SHP77 treated with DMSO at 0.1 percent for 48 hours (cell line): ENCODE measurements at places on chromosomes 3 and 15.

DNA sequence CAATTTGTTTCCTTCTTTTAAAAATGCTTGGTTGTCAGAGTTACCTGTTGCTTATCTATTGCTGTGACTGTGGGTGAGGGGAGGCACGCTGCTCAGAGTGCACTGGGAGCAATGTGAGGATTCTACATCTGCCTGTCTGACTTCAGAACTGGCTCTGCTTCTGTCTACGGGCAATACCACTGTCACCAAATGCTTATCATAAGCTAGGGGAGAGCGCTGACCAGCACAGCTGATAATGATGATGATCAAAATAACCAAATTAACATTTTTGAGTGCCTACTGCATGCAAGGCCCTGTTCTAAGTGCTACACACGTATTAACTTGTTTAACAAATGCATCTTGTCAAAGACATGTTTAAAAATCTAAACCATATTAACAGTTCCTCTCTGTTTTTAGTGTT is 79.2 kb upstream of the TPRG1 start:
- no peak for DNase-seq

DNA sequence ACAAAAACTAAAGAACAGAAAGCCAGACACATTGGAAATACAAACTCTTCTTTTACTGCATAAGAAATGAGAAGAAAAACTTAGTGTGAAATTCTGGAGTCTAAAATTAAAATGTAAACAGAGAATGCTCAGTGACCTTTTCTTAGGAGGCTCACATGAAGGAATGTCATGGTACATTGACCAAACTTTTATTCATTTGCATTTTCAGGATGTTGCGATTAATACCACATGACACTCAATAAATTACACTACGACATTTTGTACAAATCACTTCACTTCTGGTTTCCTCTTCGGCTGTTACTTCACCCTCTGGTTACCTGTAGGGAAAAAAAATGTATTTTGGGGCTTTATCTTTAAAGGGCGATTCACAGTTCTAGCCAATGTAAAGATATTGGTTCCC is 56.4 kb upstream of the ACTC1 start:
- no peak for DNase-seq

GRCh38 chr3:101970905-101971304 is 121.6 kb downstream of the NFKBIZ start:
- no peak for DNase-seq

- DNase-seq, result peak; percentile 12
Observed at GRCh38 chr3:188174317-188175044, 20.5 kb downstream of the LPP start.

GRCh38 chr15:100245487-100245820 is 96.3 kb downstream of the ADAMTS17 start:
- DNase-seq, result no peak

DNA sequence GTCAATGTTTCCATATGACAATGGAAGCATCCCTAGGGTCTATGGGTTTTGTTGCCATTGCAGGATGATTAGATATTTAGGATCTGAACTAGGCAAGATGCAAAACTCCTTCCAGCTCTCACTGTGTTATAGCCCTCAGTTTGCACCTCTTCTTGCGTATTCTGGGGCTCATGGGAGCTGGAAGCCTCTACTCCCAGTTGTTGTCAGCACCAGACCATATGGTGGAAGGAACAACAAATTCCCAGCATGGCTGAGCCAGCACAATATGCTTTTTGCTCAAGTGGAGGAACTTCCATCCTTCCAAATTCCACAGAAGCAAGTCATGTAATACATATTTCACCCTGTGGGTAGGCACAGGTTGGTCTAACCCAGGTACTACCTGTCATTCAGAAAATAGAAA is 18.5 kb upstream of the CTXND1 start:
- DNase-seq, result no peak

DNA sequence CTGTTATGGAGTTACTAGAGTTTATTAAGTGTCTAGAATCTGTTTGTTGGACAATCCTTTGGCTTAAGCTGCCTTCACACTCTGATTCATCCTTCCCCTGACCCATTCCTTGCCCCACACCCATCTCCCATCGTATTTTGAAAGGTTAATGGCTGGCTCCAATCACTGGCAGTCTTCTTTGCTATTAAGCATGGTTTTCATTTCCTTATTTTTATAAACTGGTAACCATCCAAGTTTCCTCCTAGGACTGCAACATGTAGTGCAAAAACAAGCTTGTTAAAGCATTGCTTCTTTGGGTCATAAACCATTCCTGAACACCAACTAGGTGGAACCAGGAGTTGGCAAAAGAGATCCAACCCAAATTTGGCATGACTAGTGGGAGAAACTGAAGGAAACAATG is 148.4 kb downstream of the DTWD1 start:
- no peak for DNase-seq

GRCh38 chr3:149277331-149277813 is 55.7 kb upstream of the CP start:
- peak; percentile 32 for DNase-seq

DNA sequence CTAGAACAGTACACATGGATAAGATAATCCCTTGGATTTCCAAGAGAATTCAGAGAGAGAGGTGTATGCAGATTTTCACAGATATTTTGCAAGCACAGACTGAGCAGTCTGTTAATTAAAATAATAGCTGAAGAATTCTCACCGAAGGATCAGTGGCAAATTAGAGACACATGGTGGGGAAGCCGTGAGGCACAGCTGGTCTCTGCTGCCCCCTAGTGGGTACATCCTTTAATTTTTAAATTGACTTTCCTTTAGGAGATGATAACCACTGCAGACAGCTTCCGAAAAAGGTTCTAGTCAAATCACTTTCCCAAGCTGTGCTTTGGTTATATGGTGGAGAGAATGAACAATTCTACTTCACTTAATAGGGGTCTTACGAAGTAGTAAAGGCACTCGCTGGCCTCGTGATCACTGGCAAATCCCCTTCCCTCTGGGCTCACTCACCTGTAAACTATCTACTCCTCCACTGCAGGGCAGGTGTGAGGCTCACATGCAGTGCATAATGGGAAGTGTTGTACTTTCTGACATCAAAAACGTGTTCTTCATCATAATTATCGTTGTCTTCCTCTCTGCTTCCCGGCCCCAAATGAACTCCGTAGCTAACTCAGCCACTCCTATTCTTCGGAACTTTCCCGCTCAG is 19.5 kb downstream of the MESD start:
- peak; percentile 12 for DNase-seq

DNA sequence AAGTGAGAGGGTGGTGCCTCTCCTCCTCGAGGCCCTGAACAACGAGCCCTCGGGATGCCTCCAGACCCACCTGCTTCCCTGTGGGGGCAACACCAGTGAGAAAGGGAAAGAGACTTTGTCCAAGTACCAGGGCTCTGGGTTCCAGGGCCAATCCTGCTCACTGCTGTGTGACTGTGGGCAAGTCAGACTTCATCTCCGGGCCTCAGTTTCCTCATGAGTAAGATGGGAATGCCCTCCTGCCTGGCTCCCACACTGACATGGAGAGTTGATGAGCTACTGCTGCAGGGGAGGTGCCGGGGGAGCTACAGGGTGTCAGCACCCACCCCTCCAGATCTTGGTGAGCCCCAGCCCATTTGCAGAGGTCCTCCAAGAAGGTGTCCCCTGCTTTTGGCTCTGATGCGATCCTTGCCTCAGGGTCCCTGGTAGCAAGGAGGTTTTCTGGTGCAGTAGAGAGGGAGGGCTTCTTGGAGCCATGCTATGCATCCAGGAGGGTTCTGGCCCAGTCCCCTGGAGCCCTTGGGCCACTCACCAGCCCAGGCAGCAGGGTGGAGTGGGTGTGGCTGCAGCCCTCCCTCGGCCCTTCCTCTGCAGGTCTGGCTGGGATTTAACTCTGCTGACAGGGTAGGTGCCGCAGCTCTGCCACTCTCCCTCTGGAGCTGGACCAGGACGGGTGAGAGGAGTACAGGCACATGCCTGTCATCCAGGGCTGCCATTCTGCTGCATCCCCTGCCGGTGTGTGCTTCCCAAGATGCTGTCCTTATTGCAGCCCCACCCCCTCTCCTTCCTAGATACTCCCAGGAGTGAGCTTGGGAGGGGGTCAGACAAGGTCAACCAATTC is 26.9 kb downstream of the LOXL1 start:
- DNase-seq, result no peak

- no peak for DNase-seq
Observed at GRCh38 chr15:82298520-82298919, 35.9 kb downstream of the SAXO2 start.

DNA sequence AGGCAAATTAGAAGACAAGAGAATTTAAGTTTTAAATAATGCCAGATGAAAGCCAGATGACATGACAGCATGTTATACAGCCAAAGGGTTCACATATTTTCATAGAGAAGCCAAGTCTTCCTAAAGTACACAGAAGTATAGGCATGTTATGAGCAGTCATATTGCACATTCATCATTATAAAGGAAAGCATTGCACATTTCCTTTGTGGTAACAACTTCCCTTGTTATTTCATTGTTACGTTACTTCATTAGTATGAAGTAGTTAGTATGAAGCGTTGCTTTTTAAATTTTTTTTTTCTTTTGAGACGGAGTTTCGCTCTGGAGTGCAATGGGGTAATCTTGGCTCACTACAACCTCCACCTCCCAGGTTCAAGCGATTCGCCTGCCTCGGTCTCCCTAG is 4.6 kb upstream of the ABCC5 start:
- DNase-seq, result no peak

- no peak for DNase-seq
Observed at GRCh38 chr3:5898106-5898505, 710.6 kb downstream of the EDEM1 start.

DNA sequence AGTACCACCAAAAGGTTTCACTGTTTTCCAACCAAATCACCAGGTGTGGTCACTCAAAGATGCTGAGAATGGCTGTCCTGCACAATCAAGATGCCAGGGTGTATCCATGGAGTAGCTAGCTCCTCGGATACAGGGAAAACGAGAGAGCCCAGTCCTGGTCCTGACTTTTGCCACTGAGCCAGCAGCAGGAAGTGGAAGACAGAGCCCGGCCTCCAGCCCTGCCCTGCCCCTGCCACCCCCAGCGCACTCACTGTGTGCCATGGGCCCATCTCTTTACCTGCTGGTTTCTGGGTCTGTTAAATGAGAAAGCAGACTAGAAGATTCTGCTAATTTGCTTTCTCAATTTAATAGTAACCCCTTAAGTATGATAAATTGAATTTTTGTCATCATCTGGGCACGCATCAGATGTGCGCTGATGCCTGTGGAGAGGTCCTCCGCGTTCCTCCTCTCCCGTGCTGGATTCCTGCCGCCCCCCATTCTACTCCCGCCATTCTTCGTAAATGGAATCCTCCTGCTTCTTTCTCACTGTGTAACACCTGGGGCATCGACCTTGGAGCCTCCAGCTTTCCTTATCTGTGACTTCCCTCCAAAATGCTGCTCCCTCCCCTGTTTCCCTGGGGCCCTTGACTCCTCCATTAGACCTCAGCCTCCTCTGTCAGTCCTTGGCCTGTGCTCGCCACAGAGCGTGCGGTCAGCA is 18.0 kb downstream of the TNFAIP8L3 start:
- DNase-seq, result no peak

DNA sequence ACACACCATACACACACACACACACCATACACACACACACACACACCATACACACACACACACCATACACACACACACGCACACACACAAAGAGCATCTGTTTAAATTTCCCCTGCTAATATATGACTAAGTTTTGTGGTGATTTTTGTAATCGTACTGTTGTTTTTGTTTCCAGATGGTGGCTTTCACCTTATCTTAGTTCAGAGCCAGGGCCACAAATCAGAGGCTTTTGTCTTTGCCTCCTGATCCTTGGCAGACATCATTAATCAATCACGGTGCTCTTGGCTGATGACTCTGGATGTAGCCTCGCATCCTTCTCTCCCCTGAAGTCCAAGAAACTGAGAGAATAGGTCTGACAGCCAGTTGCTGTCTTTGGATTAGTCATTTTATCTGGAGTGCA is 52.1 kb downstream of the EDEM1 start:
- no peak for DNase-seq

GRCh38 chr3:125220183-125220582 is 7.6 kb upstream of the SLC12A8 start:
- DNase-seq, result no peak

- DNase-seq, result no peak
Observed at GRCh38 chr15:49760749-49761148, 139.9 kb downstream of the DTWD1 start.

- no peak for DNase-seq
Observed at GRCh38 chr3:179642871-179643270, 10.0 kb upstream of the USP13 start.

DNA sequence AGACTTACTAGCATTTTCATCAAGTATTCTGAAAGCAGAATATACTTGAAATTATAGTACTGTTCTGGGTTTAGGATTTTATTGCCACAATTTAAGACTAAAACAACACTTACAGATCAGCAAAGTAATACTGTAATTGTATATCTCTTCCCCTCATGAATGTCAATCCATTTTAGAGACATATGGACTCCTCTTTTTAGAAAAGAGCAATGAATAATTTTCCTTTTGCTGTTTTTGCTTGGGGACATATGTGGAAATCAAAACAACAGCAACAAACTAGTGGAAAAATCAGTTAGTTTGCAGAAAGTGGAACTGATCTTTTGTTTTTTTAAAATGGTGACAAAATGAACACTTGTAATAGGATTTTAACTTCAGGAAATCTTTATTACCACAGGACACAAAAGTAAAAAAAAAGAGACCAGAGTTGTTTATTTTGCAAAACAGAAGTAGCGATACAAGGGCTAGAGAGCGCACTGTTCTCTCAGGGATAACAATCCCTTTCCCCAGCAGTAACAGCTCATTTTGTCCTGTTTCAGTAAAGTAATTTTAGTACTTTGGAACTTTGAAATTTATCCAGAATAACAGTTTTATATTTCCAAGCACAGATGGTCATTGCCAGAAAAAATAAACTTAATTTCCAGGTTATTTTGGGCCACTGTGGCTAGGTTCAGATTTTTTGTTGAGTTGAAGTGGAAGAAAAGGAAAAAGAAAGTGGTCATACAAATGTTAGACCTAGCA is 17.1 kb downstream of the LEKR1 start:
- no peak for DNase-seq

DNA sequence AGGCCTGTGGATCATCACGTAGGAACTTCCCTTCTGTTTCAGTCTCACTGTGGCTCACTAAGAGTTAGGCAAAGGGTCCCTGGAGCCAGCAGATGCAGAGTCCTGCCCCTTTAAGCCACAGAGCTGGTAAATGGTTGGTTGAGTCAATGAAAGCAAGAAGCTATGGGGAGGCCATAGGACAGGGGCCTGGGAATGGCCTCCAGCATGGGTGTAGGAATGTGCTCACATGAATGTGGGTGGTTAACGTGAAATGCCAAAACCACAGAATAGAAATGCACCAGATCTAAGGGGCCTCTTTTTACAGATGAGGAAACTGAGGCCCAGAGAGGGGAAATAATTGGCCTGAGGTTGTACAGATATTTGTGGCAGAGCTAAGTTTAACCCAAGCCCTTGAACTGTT is 150.3 kb downstream of the TLE3 start:
- no peak for DNase-seq

GRCh38 chr3:122754929-122755328 is 38.7 kb downstream of the HSPBAP1 start:
- DNase-seq, result no peak
